ENCODE measurements at places on chromosomes 6 and 20.

DNA sequence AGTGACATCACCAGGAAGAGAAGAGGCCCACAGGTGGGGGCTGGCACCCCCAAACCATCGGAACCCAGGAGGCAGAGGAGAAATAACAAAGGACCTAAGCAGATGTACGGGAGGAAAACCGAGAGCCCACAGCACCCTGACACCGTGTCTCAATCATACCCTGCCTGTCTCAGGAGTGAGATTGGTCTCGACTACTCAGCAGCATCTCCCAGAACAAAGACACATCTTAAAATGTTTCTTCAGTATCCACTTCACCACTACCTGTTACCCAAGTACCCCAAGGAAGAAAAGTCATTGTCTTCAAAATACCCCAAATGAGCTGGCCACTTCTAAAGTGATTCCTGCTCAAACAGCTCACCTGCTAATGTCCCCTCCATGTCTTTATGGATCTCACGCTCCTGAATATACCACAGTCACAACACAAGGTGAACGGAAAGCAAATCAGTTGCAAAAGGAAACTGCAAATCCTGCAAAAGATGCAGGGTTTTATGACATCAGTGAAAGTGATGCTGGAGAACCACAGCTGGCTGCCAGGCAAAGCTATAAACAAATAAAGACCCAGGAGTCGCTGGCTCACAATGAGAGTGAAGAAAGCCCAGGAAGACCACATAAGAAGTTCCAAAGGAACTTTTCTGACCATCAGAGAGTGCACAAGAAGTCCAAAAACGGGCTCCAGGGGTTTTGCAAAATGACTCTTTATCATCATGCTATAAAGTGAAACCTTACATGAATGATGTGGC is 44.1 kb downstream of the PREX1 start:
- H3K36me3 ChIP-seq, result no peaks in the 10 kb centered on the region
- no peak overlapping the region for H3K27ac ChIP-seq
- peak; percentile 21 for DNase-seq
- H3K27me3 ChIP-seq, result no peaks in the 10 kb centered on the region
- H3K4me1 ChIP-seq, result no peaks in the 10 kb centered on the region

DNA sequence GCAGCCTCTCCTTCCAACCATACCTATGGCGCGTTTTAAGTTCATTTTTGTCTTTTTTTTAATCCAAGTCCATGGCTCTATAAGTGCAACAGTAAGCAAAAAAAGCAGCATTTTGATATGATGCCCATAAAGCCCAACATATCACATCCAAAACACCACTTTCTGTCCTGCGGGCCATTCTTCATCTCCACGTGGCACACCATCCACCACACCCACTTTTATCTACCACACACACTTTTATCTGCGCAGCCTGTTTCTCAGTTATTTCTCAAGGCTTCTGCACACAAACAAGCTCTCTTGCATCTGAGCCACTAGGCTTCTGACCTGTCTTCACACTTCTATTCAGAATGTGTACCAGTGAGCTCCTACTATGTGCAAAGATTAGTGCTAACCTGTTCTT is 5.3 kb downstream of the GCLC start:
- H3K27me3 ChIP-seq, result no peaks in the 10 kb centered on the region
- H3K4me3 ChIP-seq, result no peak overlapping the region
- DNase-seq, result no peak

DNA sequence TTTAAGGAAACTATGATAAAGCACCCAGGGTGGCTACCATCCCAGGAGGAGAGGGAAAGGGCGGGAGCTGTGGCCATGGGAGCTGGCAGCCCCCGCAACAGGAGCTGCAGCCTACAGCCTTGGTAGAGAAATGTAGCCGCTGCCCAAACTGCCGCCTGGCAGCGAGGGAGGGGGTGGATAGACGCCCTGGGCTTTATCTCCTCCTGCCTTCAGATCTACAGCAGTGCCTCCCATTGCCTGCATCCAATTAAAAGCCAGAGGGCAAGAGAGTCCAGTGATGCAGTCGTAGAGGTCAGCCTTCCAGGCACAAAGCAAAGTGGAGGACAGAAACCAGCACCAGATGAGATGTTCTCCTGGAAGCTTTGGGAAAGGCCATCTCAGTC is 35.0 kb upstream of the ZFAND3 start:
- H3K27me3 ChIP-seq, result no peaks in the 10 kb centered on the region
- H3K4me1 ChIP-seq, result peaks cover 18% of the 10 kb centered on the region
- H3K27ac ChIP-seq, result no peak overlapping the region
- no peak for DNase-seq

- DNase-seq, result no peak
- H3K27me3 ChIP-seq, result no peaks in the 10 kb centered on the region
- no peak overlapping the region for H3K4me3 ChIP-seq
- H3K4me1 ChIP-seq, result no peaks in the 10 kb centered on the region
These were observed 468.2 kb upstream of the ARID1B start for GRCh38 chr6:156309017-156309416.

DNA sequence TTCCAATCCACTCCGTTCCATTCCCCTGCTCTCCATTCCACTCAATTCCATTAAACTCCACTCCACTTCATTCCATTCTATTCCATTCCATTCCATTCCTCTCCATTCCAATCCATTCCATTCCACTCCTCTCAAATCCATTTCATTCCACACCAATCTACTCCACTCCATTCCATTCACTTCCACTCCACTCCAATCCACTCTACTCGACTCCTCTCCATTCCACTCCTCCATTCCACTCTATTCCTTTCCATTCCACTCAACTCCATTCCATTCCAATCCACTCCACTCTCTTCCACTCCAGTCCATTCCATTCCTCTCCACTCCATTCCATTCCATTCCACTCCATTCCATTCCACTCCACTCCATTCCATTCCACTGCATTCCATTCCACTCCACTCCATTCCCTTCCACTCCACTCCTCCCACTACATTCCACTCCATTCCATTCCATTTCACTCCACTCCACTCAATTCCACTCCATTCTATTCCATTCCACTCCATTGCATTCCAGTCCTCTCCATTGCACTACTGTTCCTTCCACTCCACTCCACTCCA is 22.6 kb upstream of the DEFB125 start:
- H3K36me3 ChIP-seq, result no peaks in the 10 kb centered on the region
- H3K27me3 ChIP-seq, result no peaks in the 10 kb centered on the region
- H3K4me3 ChIP-seq, result no peak overlapping the region
- no peak for DNase-seq
- H3K27ac ChIP-seq, result no peak overlapping the region

- no peaks in the 10 kb centered on the region for H3K4me1 ChIP-seq
- H3K36me3 ChIP-seq, result no peaks in the 10 kb centered on the region
- no peak overlapping the region for H3K4me3 ChIP-seq
- DNase-seq, result no peak
These were observed 32.8 kb upstream of the FOXA2 start for GRCh38 chr20:22617160-22617559.

GRCh38 chr6:113564371-113565171 is 292.6 kb upstream of the MARCKS start:
- H3K27ac ChIP-seq, result peak overlapping the region; percentile 93
- H3K27me3 ChIP-seq, result no peaks in the 10 kb centered on the region
- H3K36me3 ChIP-seq, result no peaks in the 10 kb centered on the region
- H3K4me1 ChIP-seq, result peaks cover 10% of the 10 kb centered on the region

DNA sequence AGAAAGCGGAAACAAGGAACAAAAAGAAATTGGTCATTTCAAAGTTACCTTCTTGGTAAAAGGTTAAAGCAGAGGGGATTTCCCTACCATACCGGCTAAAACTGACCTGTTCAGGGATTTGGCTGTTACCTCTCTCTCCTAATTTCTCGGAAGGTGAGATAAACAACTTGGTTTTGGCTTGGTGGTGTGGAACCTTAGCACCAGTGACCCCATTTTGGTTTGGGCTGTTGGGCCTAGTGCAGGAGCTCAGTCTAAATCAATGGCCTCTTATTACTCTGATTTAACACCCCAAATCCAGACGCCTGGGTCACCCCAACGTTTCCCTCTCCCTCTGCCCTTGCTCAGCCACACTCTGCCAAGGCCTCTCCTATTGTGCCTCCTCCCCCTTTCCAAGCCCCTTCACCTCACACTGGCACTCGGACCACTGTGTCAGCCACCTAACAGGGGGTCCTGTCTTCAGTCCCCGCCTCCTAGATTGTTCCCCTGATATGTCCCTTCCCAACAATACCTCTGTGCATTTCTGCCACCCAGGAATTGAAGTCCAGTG is 8.3 kb downstream of the NCR2 start:
- no peak overlapping the region for H3K4me3 ChIP-seq
- H3K36me3 ChIP-seq, result no peaks in the 10 kb centered on the region
- no peak overlapping the region for H3K27ac ChIP-seq
- H3K4me1 ChIP-seq, result no peaks in the 10 kb centered on the region

DNA sequence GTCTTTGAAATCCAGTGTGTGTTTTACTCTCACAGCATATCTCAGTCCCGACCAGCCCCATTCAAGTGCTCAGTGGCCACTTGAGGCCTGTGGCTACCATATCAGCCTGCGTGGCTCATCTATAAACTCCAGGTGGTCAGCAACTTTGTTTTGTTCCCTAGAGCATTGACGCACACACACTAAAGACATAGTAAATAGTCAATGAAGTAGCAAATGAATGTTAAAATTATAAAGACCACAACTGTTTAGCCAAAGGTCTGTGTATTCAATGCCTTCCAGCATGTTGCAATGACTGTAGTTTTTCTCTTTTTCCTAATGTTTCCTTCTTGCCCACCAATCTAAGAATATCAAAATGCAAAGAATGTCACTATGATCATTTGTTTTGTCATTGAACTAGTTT is 238.2 kb upstream of the ZNF217 start:
- no peaks in the 10 kb centered on the region for H3K36me3 ChIP-seq
- no peaks in the 10 kb centered on the region for H3K27me3 ChIP-seq
- no peak overlapping the region for H3K27ac ChIP-seq
- peak; percentile 25 for DNase-seq

- peak overlapping the region; percentile 99 for H3K4me3 ChIP-seq
- H3K4me1 ChIP-seq, result peaks cover 3% of the 10 kb centered on the region
- H3K27ac ChIP-seq, result peak overlapping the region; percentile 54
- no peaks in the 10 kb centered on the region for H3K27me3 ChIP-seq
These were observed 2.4 kb downstream of the CEP85L start for GRCh38 chr6:118648866-118649554.

- H3K36me3 ChIP-seq, result no peaks in the 10 kb centered on the region
- DNase-seq, result peak; percentile 58
- H3K27me3 ChIP-seq, result no peaks in the 10 kb centered on the region
- H3K27ac ChIP-seq, result no peak overlapping the region
These were observed 40.1 kb upstream of the PTCHD4 start for GRCh38 chr6:48151142-48151541.
